ENCODE measurements at places on chromosomes 12 and 14.
A peak's percentile ranks its signal among the peaks of the same experiment; 100 is the strongest.

DNA sequence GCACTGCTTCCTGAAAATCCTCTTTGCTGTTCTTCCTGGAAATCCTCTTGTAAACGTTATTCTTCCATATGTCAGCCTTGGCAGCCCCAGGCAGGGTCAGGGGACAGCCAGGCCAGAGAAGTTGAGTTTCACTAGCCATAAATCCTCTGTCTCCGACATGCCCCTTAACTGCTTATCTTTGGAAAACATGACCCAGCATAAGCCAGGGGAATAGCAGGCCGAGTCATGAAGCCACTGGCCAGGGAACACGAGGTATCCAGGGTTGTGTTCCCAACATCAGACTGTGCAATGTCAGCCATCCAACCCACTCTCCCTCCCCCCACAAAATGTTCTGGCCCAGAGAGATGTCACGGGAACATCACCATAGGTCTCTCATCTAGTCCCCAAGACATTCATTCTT is 453.9 kb downstream of the MED13L start:
- DNase-seq = no peak

- no peak for DNase-seq
Measured at GRCh38 chr12:78340406-78340805, 509.7 kb downstream of the NAV3 start.

DNA sequence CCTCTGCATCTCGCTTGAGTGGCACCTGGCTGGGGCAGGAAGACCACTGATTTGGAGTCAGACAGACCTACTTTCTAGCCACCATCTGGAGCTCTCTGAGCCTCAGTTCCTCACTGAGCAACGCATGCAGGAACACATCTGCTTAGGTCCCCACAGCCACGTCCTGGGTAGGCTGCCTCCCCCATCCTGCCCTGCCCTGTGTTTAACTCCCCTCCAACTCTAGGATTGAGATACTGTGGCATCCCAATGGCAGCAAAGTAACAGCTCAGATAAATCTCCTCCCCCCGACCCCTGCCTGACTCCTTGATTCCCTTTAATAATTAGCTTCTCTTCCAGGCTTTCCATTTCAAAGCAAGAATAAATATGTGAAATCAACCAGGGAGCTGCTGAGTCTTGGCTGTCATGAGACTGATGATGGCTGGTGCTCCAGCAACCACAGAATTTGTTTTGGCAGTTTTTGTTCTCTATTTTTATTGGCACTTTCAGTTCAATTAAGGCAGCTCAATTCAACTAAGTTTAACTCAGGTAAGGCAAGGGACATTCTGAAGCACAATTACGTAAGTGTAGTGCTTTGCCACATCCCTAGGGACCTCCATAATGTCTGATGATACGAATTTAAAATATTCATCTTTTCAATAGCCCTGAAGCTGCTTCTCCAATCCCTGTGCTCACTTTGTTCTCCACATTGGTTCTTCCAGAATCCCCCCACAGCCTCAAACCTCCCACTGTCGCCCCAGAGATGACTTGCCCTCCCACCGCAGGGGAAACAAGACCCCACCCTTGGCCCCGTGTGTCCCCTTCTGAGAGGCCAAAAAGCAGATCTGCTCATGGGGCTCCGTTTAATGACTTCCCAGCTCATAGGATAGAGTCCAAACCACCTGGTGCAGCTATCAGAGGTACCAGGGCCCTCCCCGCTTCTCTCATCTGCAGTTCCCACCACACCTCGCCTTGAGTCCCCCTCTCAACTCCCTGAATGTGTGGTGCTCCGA is 58.2 kb downstream of the ESR2 start:
- DNase-seq = no peak

- no peak for DNase-seq
Measured at GRCh38 chr12:86613311-86613710, 357.1 kb upstream of the MGAT4C start.

DNA sequence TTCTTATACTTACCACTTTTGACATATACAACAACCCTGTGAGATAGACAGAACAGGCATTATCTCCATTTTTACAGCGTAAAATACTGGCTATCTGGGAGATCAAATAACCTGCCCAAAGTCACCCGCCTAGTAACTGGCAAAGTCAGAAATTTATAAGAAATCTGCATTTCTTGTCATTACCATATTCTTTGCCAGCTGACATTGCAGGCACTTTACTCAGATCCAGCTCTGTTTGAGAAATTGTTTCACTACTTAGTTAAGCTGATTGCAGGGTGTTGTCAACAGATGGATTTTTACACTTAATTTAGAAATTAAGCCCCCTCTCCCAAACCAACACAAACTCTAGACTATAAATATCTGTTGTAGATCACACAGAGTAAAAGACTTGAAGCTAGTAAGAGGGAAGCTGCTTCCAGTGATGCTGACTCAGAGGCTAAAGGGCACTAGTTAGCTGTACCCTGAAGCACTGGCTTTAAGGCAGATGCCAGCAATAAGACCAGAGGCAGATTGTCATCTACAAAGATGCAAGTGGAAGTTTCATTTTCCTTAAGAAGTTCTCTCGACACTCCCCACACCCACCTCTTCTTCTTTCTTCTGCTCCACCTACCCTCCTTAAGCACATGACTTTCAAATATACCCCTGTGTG is 153.1 kb downstream of the ANO6 start:
- DNase-seq = no peak

DNA sequence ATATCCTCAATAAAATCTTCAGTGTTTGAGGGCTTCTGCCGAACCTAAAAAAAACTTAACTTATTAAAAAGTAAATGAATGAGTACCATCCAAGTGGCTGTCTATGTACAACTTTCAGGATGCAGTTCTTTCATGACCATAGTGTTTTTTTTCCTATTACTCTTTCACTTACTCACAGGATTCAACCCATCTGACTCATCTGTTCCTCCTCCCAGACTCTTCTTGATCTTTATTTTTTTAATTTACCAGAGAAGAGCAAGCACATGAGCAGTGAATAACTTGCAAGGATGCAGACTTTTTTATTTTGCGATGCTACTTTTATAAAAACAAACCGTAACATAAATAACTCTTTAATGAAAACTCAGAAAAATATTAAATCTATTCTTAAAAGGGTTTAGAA is 24.5 kb downstream of the RECQL start:
- DNase-seq = no peak

- DNase-seq = no peak
Measured at GRCh38 chr12:57475271-57476161, 4.2 kb downstream of the ARHGAP9 start.

- DNase-seq = no peak
Measured at GRCh38 chr12:7486512-7486911, 17.1 kb downstream of the CD163 start.

GRCh38 chr14:44166611-44167010 is 340.5 kb downstream of the FSCB start:
- DNase-seq = no peak

DNA sequence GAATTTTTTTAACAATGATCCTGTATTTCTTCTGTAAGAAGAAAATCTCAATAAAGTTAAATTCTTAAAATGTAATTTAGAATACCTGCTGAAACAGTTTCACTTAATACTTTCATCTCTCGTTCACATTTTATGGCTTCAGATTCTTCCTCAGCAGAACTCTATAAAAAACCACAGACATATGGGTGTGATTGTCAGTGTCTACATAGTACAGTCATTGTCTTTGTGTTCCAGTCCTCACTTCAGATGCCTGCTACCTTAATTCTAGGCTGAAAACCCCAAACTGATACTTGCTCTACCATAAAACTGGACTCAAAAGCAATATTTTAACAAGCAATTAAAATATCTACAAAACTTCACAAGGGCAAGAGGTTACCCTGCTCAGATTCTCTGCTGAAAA is 71.8 kb downstream of the DNAI7 start:
- DNase-seq = no peak

- DNase-seq = no peak
Measured at GRCh38 chr12:49564686-49565405, 3.1 kb downstream of the MCRS1 start.

DNA sequence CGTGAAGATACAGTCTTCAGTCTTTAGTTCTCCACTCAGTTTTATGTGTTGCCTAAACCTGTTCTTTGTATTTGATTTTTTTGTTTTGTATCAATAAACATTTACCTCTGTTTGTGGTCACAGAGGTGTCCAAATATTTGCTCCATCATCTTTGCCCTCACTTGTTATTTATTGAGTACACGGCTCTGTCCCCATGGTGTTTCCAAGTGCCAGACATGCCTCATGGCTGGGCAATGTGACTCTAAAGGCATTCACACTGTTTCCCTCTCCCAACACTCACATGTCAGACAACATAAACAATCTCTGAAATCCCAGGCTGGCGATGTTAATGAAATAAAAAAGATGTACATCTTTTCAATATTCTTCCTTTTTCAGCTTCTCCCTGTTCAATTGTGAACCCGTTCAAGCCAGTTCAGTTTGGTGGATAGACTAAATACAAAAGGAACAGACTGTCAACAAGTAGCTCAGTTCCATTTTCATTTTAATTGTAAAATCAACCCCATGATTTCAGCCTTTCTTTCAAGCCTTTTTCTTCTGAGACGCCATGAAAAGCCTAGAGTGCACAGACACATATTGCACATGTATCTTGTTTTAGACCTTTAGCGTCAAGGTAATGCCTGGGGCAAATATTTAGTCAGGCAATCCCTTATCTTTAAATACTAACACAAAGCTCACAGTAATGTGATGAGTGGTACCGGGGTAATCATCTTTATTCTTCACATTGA is 680.7 kb downstream of the GALC start:
- DNase-seq = no peak

- no peak for DNase-seq
Measured at GRCh38 chr14:94649543-94650443, 37.6 kb downstream of the SERPINA3 start.

DNA sequence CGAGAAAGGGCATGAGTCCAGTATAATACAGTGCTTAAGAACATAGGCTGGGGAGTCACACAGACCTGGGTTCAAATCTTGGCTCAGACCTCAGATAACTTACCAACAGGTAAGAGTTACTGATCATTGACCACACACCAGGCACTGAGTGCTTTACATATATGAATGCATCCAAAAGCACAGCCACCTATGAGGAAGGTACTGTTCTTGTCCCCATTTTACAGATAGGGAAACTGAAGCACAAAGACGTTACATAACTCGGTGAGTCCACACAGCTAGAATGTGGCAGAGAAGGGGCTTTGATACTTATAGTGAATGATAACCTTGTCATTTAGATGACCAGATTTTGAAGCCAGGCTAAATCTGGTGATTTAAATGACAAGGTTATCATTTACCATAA is 27.6 kb downstream of the FAIM2 start:
- no peak for DNase-seq

- DNase-seq = peak; percentile 82
Measured at GRCh38 chr14:21476523-21476924, 235 bp downstream of the RAB2B start.

- DNase-seq = no peak
Measured at GRCh38 chr12:12081836-12082497, 11.2 kb downstream of the BCL2L14 start.

- no peak for DNase-seq
Measured at GRCh38 chr14:88129306-88130056, 124.5 kb downstream of the GPR65 start.

DNA sequence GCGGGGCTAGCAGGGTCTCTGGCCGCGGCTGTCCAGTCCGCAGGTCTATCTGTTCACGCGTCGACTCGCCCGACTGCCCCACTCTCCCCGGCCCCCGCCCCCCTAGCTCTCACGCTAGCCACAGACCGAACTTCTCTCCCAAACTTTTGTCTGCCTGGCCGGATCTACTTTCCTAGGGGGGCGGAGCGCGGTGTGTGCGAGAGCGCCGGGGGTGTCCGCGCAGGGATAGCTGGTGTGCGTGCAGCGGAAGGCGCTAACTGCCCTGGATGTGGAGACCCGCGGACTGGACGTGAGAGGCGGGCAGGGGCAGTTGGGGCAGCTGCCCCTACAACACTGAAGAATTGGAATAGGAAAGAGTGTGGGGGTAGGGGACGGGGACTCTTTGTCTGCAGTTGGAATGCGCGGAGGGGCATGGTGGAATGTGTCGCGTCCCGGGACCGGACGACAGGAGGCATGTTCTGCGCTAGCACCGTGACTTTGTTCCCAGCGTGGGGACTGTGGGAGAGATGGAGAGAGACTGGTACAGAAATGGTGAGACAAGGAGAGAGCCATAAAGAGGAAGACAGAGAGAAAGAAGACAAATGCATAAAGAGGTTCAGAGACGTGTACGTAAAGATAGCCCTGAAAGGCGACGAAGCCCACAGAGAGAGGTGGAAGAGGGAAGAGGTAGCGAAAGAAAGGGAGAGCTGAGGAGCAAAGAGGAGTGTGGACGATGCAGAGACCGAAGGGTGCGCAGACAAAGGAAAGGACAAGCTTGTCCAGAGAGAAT is at the start of gene AJUBA:
Gene AJUBA, minus strand, starts transcription at position 75 of the 769 bp plus-strand sequence. CDS start 285 bp downstream, outside the sequence.
- DNase-seq = peak; percentile 68

DNA sequence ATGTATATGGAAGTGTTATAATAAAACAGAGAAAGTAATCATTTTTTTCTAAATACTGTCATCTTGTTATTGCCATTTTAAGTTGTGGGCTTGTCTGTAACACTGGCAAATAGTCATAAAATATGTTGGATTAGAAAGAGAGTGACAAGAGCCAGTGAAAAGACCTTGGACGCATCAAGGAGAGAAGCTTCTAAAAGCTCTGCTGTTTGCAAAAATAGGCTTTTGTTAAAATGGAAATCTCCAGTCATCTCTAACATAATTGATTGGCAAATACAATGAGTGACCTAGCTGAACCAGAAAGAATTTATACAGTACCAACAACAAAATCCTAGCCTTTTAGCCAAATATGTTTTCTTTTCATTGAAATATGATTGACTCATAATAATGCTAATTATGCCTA is 245.8 kb upstream of the RMST start:
- DNase-seq = no peak

DNA sequence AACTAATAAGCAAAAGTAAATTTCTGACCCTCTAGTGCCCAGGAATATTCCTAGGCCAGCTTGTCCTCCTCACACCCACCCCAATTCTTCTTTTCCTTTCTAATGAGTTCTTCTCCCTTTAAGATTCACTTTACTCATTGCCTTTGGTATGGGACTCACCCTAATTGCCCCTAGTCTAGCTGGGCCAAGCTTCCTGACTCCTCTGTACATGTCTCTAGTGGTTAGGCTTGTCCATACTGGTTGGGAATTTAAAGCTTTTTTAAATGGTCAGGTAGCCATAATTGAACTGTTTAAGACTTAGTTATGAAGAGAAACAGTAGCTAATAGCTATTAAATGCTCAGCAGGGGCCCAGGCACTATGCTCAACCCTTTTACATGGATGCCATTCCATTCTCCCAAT is 248.2 kb downstream of the C12orf42 start:
- DNase-seq = no peak

GRCh38 chr14:89469210-89470198 is 52.5 kb upstream of the FOXN3 start:
- DNase-seq = no peak

GRCh38 chr12:49294086-49294803 is 702 bp upstream of the PRPH start:
- DNase-seq = no peak

GRCh38 chr14:64185184-64185583 is 109.0 kb downstream of the ESR2 start:
- no peak for DNase-seq

DNA sequence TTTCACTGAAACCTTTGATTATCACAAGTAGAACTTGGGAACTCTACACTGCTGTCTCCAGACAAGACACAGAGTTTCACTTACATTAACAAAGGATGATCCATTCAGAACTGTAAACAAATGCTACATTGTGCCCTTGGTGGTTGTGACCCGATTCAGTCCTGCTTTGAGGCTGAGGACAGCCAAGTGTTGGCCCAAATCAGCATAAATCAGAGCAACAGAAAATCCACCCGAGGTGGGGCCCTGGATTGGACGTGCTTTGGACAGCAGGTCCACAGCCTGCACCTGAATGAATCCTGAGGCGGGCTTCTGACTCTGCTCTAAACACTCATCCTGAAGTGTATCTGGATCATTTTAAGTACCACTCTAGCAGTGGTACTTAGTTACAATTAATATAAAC is 68.8 kb downstream of the PPP2R5C start:
- no peak for DNase-seq
